CD4-positive, alpha-beta T cell treated with Interleukin-1 beta for 1 hour (primary cell): ENCODE measurements at places on chromosomes 3 and 15.

DNA sequence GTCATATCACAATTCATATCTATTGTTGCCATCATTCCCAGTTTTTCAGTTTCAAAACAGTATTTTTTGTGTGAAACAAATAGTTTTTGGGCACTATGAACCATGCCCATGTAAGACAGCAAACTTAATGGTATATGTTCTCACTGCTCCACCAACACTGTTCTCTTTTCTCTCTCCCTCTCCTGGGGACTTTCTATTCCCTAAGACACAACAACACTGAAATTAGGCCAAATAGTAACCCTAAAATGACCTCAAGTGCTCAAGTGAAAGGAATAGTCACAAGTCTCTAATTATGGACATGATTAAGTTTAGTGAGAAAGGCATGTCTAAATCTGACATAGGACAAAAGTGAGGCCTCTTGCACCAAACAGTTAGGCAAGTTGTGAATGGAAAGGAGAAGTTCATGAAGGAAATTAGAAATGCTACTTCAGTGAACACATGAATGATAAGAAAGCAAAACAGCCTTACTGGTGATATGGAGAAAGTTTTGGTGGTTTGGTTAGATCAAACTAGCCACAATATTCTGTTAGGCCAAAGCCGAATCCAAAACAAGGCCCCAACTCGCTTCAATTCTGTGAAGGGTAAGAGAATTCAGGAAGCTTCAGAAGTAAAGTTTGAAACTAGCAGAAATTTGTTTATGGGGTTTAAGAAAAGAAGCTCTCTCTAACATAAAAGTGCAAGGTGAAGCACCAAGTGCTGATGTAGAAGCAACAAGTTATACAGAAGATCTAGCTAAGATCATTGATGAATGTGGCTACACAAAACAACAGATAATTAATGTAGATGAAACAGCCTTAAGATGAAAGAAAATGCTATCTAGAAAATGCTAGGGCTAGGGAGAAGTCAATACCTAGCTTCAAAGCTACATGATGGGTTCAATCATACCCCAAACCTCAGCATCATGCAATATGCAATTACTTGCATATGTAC is 104.2 kb downstream of the CBLB start:
- DNase-seq = no peak

DNA sequence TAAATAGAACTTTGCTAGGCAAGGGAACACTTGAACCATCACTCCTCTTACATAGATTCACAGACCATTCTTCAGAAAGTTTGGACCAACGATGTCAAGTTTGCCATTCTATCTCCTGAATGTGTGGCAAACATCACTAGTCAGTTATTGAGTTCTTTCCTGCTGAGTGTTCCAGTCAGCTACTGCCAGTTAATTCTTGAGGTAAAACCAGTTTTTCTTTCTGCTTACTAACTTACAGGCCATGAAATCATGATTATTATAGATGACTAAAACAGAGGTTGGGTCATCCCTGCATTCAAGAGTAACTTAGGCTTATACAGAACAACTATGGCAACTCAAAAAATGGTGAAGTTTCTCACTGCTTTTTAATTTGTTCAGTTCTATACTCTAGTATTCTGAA is 88.2 kb downstream of the AP4E1 start:
- DNase-seq = no peak

DNA sequence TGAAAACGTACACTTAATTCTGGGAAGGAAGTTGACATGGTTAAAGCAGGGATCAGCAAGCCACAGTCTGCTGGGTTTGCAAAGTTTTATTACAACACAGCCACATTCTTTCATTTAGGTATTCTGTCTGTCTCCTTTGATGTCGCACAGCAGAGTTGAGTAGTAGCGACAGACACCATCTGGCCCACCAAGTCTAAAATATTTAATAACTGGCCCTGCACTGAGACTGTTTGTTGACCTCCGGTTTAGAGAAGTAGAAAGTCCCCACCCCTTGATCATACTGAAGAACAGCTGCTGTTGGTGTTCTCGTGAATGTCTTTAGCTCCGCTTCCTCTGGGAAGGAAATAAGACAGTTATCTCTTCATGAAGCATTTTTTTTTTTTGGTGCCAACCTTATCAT is 66.2 kb downstream of the MCTP2 start:
- peak; percentile 10 for DNase-seq

DNA sequence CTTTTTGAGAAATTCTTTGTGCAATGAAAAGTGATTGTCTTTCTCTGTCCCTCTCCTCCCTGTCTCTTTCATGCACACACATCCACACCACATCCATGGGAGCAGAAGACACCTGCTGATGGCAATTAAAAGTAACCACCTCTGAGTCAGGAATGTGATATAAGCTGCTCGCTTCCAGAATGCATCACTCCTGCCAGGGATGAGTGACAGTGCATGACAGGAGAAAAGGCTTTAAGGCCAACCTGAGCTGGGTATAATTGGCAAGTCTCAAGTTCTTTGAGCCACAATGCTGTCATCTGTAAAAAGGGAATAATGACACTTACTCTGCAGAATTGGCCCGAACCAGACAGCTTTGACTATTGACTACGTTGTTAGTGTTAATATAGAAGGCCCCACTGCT is 59.6 kb downstream of the UBP1 start:
- no peak for DNase-seq

- no peak for DNase-seq
Observed at GRCh38 chr3:141108039-141108438, 56.9 kb downstream of the SPSB4 start.

DNA sequence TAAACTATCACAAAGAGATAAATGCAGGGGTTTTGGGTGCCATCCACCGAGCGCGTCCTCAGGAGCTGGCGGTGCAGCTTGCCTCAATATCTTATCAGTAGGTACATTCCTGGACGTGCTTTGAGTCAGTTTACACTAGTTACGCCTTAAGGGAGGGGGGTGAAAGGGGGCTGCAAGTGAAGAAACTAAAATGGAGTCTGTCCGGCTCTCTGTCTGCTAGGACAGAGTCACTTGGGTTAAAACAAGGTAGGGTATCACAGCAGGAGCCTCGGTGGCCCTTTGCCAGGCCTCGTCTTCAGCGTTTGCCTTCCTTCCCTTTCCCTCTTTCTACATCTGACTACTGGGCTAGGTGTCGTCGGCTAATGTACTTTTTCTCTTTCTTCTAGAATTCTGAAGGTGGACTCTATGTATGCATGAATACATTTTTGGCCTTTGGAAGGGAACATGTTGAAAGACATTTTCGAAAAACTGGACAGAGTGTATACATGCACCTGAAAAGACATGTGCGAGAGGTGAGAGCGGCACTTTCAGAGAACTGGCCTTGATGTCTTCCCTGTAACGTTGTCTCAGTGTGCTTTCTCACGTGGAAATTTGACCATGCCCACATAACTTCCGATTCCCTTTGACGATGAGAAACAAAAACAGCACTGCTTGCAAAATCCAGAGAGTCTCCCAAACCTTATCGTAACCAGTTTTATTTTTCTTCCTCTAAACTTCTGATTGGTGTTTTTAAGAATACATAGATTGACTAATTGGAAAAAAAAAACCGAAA is 28.8 kb downstream of the USP13 start:
- no peak for DNase-seq

DNA sequence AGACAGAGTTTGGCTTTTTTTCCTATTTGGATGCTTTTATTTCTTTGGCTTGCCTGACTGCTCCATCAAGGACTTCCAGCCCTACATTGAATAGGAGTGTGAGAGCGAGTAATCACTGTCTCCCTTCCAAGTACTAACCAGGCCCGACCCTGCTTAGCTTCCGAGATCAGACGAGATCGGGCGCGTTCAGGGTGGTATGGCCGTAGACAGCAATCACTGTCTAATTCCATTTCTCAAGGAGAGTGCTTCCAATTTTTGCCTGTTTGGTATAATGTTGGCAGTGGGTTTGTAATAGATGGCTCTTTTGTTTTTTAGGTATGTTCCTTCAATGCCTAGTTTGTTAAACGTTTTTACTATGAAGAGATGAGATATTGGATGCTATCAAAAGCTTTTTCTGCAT is 125.0 kb upstream of the PEX5L start:
- no peak for DNase-seq

GRCh38 chr3:127706312-127706711 is 33.6 kb downstream of the ABTB1 start:
- no peak for DNase-seq

DNA sequence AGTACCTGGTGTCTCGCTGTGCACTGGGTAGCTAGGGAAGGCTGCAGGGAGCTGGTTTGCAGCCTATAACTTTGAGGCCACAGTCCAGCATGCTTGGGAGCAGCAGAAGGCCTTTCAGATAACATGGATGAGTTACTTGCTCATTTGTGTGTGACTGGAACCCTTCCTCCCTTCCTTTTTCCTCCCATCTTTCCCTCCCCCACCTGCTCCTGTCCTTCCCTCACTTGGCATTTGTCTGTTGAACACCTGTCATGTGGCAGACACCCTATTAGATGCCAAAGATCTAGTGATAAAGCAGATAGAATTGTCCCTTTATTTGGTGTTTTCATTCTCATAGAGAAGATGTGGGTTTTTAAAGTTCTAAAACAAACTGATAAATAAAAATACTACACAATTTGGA is 71.6 kb downstream of the LRTM1 start:
- DNase-seq = no peak

DNA sequence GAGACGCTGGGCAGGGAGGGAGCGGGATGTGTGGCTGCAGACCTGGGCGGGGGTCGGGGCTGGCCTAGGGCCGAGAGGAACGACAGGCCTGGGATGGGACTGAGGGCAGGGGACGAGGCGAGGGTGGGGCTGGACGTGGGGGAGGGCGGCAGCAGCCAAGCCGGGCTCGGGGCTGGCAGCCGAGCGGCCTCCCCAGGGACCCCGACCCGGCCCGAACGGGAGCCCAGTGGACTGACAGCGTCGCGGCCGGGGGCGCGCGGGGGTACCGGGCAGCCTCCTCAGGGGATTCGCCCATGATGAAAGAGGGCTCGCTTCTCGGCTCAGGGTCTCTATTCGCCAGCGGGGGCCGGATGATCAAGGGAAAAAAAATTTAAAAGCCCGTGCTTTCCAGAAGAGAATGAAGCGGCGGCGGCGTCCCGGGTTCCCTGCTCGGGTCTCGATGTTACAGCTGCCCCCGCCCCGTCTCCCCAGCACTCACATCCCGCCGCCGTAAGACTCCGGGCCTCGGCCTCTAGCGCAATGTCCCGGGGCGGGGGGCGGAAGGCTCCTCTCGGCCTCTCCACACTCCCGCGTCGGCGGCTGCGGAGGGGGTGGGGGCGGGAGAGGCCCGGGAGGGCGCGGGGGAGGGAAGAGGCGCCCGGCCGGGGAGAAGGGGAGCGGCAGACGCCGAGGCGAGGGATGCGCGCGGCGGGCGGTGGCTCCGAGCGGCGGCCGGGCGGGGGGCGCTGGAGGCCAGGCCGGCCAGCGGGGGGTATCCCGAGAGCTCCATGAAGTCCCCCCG is 4.3 kb downstream of the PTH1R start:
- DNase-seq = peak; percentile 9

DNA sequence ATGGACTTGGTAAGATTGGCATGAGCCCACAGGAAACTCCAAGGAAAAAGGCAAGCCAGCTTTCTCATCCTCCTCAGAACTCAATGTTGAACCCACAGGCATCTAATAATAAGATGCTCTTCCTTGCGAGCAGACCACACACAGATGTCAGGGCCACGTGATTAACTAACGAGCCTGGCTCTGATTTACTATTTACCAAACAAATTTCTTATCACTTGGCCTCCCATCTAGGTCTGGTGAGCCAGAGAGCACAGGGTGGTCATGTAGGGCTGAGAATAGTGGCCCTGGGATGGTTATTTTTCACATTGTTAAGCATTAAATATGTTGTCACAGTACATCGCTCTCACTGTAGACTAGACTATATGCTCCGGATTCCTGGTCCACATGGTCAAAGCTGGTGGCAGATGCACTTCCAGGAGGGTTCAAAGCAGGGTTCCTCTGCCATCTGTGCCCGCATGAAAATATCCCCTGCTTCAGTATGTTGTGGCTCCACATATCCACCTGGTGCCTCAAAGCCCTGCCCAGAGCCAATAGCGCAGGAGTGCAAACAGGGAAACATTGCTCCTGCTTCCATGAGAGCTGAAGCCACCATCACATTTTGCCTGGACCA is 472.5 kb upstream of the WNT5A start:
- no peak for DNase-seq

DNA sequence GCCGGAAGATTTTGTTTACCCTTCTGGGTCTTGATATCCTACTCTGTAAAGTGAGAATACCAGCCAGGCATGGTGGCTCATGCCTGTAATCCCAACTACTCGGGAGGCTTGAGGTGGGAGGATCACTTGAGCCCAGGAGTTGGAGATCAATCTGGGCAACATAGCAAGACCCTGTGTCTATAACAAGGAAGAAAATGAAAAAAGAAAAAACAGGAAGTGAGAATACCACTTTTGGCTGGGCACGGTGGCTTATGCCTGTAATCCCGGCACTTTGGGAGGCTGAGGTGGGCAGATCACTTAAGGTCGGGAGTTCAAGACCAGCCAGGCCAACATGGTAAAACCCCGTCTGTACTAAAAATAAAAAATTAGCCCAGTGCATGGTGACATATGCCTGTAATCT is 36.9 kb downstream of the SFMBT1 start:
- no peak for DNase-seq

- no peak for DNase-seq
Observed at GRCh38 chr3:179837374-179837773, 184.5 kb downstream of the USP13 start.

DNA sequence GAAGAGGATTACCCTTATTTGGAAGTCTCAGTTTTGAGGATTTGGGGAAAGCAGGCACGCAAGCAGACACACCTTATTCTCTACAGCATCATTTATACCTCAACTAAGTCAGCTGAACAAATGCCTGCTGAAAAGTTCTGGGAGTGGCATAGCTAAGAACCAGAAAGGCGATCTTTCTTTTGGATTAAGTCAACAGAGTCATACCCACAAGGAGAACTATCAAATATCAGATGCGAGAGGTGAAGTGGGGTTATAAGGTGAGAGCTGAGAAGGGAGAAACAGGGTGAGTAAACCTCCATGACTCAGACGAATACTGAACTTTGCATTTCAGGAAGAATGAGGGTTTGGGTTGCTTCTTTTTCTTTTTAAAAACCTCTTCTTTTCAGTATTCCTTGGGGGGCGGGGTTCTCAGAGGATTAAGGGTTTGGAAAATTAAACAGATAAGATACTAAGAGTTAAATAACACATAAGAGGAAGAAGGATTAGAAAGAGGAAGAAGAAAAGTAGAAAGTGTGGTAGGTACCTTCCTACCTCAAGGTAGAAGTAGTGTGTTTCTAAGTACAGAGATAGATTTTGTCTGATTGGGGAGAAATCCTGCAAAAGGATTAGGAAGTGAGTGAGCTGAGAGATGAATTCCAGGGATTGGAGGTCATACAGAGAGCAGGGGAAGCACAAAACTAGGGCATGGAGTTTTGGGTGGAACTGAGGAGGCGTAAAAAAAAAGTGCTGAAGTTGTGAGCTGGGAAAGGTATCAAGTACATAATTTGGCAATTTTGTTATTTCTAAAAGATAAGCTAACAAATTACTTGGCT is 41.3 kb upstream of the ICE2 start:
- DNase-seq = no peak
